Stimulated activated CD8-positive, alpha-beta memory T cell treated with anti-CD3 and anti-CD28 coated beads, Interleukin-12 subunit alpha, Interleukin-12 subunit beta, amount 100 ng/mL, for 4 hours (primary cell): ENCODE measurements at places on chromosomes 11 and 22.

DNA sequence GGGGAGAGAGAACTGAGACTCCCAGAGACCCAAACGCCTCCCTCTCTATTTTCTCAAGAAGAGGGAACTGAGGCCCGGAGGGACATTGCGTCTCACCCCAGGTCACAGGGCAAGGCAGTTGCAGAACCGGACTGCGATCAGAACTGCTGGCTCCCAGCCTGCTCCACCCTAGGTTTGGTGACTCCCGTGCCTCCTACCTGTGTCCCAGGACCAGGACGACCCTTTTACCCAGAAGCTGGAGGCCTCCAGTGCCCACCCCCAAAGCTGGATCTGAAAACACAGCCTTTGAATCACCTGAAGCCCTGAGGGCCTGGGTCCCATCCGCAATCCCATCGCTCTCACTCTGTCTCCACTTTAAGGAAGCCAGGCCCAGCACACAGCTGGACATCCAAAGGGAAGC is 1.4 kb downstream of the GSTT4 start:
- DNase-seq = no peak

DNA sequence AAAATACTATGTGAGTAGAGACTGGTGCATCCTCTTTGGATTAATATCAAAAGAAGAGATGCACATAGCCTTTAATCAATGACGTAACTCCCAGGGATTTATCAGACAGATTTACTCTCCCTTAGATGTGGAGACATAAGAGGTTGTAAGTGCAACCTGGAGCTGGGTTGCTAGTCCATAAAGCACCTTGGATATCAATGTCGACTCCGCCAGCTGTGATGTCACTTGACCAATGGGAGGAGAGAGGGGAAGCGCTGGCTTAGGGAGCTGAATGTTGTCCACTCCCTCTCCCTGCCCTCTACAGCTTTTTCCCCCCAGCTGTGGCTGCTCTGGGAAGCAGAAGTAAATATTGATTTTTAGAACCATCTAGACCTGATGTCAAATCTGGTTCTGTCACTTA is 28.9 kb upstream of the TMEM86A start:
- DNase-seq = no peak

GRCh38 chr11:3614742-3615171 is 27.0 kb downstream of the ART5 start:
- no peak for DNase-seq

- no peak for DNase-seq
Measured at GRCh38 chr11:3823303-3823702, 14.9 kb downstream of the PGAP2 start.

- no peak for DNase-seq
Measured at GRCh38 chr11:8095806-8096522, 15.0 kb downstream of the TUB start.

DNA sequence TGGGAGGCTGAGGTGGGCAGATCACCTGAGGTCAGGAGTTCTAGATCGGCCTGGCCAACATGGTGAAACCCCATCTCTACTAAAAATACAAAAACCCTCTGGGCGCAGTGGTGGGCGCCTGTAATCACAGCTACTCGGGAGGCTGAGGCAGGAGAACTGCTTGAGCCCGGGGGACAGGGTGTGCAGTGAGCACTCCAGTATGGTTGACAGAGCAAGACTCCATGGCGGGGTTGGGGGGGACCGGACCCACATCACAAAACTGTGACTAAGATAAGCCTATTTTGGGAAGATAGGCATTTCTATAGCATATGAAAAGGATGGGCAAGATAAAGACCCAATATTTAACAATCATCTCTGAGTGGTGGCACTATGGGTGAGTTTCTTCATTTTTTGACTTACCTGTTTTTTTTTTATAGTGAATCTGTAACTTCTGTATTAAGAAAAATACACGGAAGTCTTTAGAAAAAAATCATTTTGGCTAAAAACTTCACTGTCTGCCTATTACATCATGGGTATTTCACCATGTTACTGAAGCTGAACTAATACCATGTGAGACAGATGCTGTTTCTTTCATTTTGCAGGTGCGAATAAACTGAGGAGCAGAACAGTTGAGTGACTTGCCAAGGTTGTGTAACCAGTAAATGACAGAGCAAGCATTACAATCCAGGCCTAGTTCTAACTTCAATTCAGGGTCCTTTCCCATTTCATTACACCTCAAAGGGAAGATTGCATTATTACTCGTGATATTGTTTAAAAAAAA is 2.5 kb downstream of the CELF1 start:
- DNase-seq = no peak

- DNase-seq = no peak
Measured at GRCh38 chr11:44634401-44635281, 69.2 kb downstream of the CD82 start.

GRCh38 chr11:77198440-77198849 is 70.4 kb downstream of the MYO7A start:
- DNase-seq = no peak

GRCh38 chr11:79152511-79152910 is 288.3 kb downstream of the TENM4 start:
- DNase-seq = no peak

DNA sequence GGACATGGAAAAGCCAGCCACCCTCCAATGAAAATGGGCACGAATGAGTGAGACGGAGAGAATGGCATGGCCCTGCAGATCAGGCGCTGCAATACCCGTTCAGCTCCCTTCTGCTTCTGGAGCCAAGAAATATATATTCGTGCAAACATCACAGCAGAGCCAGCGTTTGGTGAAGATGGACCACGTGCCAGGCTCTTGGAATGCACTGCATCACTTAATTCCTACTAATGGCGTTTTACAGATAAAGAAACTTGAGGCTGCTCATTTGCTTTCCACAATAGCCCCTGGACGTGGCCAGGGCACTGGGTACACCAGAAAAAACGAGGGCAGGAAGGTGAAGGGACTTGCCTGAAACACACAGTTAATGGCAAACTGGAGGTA is 1.6 kb upstream of the FXYD2 start:
- DNase-seq = no peak

DNA sequence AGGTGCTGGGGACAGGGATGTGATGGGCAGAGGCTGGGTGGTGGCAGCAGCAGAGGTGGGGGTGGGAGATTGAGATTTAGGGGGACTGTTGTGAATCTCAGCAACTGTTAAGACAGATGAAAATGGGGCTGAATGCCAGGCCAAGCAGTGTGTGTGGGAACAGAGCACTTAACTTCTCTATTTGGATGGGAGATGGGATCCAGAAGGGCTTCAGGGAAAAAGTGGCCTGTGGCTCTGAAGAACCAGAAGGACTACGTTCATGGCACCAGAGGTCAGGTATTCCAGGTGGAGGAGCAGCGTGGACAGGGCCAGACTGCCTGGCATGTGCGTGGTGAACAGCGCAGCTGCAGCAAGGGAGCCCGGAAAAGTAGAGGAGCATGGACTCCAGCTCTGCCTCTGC is 82.6 kb upstream of the SYT13 start:
- DNase-seq = no peak

DNA sequence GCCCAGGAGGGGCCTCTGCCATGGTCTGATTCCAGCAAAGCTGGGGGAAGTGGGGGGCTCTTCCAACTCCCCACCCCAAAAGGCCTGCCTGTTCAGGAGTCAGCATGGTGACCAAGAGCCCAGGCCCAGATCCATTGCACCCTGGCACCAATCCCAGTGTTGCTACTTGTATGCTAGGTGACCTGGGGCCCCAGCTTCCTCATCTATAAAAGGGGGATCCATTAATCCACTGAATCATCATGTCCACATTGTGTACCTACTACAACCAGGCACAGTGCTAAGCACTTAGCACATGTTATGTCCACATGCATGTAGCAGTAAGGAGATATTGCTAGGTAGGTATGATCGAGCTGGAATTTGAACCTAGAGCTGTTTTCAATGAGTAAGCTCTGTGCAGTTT is 2.0 kb downstream of the SYT12 start:
- DNase-seq = no peak

DNA sequence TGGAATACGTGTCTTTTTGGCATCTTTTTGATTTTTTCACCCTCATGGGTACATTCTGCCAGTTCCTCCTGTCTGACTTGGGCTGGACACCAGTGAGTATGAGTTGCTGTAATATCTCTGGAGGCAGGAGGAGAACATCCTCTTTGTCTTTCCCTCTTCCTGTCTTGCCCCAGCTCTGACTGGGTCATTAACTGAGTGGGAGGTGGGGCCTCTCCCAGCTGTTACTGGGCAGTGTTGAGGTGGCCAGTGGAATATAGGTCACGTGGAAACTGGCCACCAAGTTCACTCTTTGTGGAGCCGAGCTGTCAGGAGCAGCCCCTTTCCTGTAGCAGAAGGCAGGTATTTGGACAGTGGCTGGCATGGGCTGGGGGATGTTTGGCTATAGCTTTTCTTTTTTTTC is 2.2 kb downstream of the GLB1L2 start:
- DNase-seq = no peak

DNA sequence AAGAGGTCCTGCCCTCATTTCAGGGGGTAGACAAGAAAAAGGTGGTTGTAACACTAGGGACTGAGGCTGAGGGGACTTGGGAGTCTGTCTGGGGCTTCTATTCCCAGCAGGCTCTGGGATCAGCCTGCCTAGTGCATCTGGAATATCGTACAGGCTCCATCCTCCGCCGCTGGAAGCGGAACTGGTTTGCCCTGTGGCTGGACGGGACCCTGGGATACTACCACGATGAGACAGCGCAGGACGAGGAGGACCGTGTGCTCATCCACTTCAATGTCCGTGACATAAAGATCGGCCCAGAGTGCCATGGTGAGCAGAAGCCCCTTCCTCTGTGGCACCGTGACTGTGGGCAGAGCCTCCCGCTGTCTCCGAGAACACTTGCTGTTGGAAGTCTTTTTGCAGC is 4.0 kb downstream of the PLEKHB1 start:
- DNase-seq = no peak

GRCh38 chr11:61023086-61023965 is 51.8 kb downstream of the CD6 start:
- peak; percentile 52 for DNase-seq

DNA sequence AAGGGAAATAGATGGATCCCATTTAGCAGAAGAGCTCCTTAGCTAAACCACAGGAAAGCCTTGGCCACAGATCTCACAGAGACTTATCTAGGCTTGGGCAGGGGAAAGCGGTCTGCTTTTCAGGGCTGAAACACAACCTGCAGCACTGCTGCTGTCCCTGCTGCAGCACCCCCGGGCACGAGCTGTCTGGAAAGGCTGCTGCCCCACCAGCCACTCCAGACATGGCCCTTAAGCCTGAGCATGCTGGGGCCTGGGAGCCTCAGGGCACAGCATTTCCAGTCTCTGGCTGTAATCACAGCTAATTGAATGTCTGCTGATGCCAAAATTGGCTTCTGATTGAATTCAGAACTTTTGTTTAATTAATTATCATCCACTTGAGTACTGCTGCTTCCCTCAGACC is 115.0 kb downstream of the TMPRSS5 start:
- no peak for DNase-seq

DNA sequence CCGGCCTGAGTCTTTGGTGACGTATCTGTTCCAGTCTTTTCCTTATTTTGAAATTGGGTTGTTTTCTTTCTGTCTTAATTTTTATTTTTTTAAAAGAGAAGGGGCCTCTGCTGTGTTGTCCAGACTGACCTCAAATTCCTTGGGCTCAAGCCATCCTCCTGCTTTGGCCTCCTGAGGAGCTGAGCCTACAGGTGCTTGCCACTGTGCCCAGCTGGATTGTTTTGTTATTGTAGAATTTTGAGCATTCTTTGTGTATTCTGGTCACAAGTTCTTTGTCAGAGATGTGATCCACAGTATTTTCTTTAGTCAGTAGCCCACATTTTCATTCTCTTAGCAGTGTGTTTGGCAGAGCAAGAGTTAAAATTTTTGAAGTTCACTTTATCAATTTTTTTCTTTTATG is 100.1 kb downstream of the ATXN10 start:
- DNase-seq = no peak

DNA sequence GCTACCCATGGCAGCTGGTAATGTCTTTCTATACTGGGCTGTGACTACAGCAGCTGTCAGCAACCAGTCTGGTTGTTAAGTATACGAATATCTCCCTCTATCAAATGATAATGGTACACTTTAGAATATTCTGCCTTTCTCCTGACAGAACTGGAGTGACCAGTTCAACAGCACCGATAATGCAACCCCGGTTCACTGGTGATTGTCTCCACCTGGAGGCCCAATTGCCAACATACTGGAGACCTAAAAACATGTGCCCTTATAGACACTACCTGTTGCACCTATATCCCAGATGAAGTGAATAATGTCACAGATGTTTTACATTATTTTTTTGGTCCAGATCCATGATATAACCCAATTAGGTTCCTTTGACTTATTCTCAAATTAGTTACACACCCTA is 21.1 kb downstream of the OR5P2 start:
- DNase-seq = no peak
